CD4-positive, alpha-beta T cell (primary cell): ENCODE measurements at places on chromosomes 11 and 22.

DNA sequence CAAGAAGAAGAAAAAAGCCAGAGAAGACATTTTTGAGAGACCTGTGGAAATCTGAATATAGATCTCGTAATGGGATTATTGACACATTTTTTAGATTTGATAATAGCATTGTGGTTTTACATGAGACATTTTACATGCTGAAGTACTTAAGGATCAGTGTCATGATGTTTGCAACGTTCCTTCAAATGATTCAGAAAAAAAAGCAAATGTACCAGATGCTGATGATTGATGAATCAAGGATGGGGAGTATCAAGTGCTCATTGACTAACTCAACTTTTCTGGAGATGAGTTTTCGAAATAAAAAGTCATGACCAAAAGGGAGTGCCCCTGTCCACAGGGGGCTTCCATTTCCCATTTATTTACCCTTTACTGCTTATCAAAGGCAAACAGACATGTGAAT, 207.0 kb upstream of the SORL1-AS1 start:
- H3K27ac ChIP-seq: no peak overlapping the region
- H3K4me1 ChIP-seq: peaks cover 16% of the 10 kb centered on the region
- H3K4me3 ChIP-seq: no peak overlapping the region
- H3K27me3 ChIP-seq: no peaks in the 10 kb centered on the region

DNA sequence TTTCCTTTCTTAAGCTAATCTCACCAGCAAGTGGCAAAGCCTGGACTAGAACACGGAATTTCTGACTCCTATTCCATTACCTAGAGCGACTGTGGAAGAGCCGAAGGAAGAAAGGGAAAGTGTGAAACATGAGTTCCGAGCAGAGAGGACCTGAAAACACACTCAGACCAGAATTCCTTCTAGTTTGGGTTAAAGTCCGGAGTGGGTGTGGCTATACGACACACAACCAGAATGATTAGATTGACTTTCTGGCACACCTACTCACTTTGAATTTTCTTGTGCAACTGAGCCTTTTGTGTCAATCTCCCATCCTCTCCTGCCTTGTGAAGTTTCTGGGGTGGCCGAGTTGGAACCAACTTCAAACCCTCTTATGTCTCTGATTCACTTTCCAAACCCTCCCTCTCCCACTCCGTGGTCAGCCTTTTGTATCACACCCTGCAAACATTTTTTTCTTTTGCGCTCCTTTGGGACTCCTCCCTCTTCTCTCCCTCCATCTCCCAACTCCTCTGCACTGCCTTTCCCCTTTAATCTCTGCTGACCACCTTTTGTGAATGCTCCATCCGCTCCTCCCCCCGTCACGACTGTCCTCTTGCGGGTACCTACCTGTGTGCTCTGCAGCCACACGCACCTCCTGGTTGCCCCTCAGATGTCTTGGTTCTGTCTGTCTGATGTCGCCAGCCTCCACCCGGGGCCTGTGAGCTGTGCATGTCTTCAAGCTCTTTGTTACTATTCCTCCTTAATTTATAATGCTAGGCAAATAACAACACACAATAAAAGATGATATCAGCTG, 86.3 kb upstream of the BLID start:
- DNase-seq: no peak
- H3K27me3 ChIP-seq: peaks cover 14% of the 10 kb centered on the region
- no peak overlapping the region for H3K4me3 ChIP-seq
- no peak overlapping the region for H3K27ac ChIP-seq
- H3K36me3 ChIP-seq: no peaks in the 10 kb centered on the region

GRCh38 chr22:42001706-42002105, 3.1 kb downstream of the WBP2NL start:
- H3K4me1 ChIP-seq: peaks cover 23% of the 10 kb centered on the region
- no peaks in the 10 kb centered on the region for H3K36me3 ChIP-seq
- H3K4me3 ChIP-seq: no peak overlapping the region
- H3K27me3 ChIP-seq: no peaks in the 10 kb centered on the region

GRCh38 chr11:66224226-66224855, 44.1 kb upstream of the RAB1B start:
- H3K27ac ChIP-seq: no peak overlapping the region
- no peak overlapping the region for H3K4me3 ChIP-seq
- H3K27me3 ChIP-seq: no peaks in the 10 kb centered on the region
- H3K4me1 ChIP-seq: peaks cover 15% of the 10 kb centered on the region
- DNase-seq: no peak
